RPMI7951 (cell line): ENCODE measurements at places on chromosomes 13 and 19. TPM values are rescaled to one million over a fixed set of nuclear protein-coding genes. Genes with fewer than 3 reads are reported as not detected.

Gene PSG11
- 0.29 TPM in 1 of 2 replicates, not detected in the other for total RNA-seq

Gene NKG7
- not detected in 2 replicates for total RNA-seq

Gene PDCD2L
- 12.0 and 16.5 TPM in 2 replicates for total RNA-seq

Gene IPO5
- total RNA-seq, result 80.1 and 93.8 TPM in 2 replicates

Gene ZNF681
- 2.3 and 3.8 TPM in 2 replicates for total RNA-seq

Gene PSG3
- total RNA-seq, result not detected in 2 replicates

Gene PSG7
- not detected in 2 replicates for total RNA-seq

Gene RTBDN
- total RNA-seq, result 0.68 TPM in 1 of 2 replicates, not detected in the other

Gene CPB2
- not detected in 2 replicates for total RNA-seq

Gene DIRAS1
- total RNA-seq, result 0.96 and 1.9 TPM in 2 replicates

Gene PLIN3
- total RNA-seq, result 177 and 194 TPM in 2 replicates

Gene CCL25
- not detected in 2 replicates for total RNA-seq

Gene CLEC11A
- 149 and 186 TPM in 2 replicates for total RNA-seq

Gene GAMT
- total RNA-seq, result 15.3 and 24.9 TPM in 2 replicates

Gene FARP1
- total RNA-seq, result 7.5 and 10.0 TPM in 2 replicates

Gene RASIP1
- 1.9 and 2.3 TPM in 2 replicates for total RNA-seq

Gene LINGO3
- total RNA-seq, result 0.10 TPM in 1 of 2 replicates, not detected in the other

Gene SKA3
- 29.7 and 40.3 TPM in 2 replicates for total RNA-seq

Gene WDR87
- not detected in 2 replicates for total RNA-seq

Gene SYNE4
- total RNA-seq, result not detected in 2 replicates

Gene MEF2B
- total RNA-seq, result not detected in 2 replicates

Gene F7
- total RNA-seq, result not detected in 2 replicates

Gene ZIC2
- 0.12 TPM in 1 of 2 replicates, not detected in the other for total RNA-seq

Gene ERICH6B
- total RNA-seq, result not detected in 2 replicates

Gene PLK5
- not detected in 2 replicates for total RNA-seq

Gene TMIGD2
- not detected in 2 replicates for total RNA-seq

Gene FAM98C
- total RNA-seq, result 8.7 and 14.6 TPM in 2 replicates

Gene KANK3
- total RNA-seq, result 0.24 TPM in 1 of 2 replicates, not detected in the other

Gene MARK4
- total RNA-seq, result 6.6 and 7.3 TPM in 2 replicates

Gene MAB21L1
- total RNA-seq, result 1.4 and 2.4 TPM in 2 replicates

Gene GIPR
- total RNA-seq, result not detected in 2 replicates

Gene IGFL1
- not detected in 2 replicates for total RNA-seq

Gene URAD
- total RNA-seq, result not detected in 2 replicates

Gene KCNJ14
- 0.48 and 1.1 TPM in 2 replicates for total RNA-seq

Gene SMIM24
- total RNA-seq, result not detected in 2 replicates

Gene LPAR6
- total RNA-seq, result 10.4 and 11.4 TPM in 2 replicates

Gene NAPSA
- under 0.01 TPM in 1 of 2 replicates, not detected in the other for total RNA-seq

Gene GJB6
- total RNA-seq, result not detected in 2 replicates

Gene KLC3
- total RNA-seq, result 0.36 and 1.2 TPM in 2 replicates
